GM19239 (cell line): ENCODE measurements at places on chromosomes 2 and 18.

DNA sequence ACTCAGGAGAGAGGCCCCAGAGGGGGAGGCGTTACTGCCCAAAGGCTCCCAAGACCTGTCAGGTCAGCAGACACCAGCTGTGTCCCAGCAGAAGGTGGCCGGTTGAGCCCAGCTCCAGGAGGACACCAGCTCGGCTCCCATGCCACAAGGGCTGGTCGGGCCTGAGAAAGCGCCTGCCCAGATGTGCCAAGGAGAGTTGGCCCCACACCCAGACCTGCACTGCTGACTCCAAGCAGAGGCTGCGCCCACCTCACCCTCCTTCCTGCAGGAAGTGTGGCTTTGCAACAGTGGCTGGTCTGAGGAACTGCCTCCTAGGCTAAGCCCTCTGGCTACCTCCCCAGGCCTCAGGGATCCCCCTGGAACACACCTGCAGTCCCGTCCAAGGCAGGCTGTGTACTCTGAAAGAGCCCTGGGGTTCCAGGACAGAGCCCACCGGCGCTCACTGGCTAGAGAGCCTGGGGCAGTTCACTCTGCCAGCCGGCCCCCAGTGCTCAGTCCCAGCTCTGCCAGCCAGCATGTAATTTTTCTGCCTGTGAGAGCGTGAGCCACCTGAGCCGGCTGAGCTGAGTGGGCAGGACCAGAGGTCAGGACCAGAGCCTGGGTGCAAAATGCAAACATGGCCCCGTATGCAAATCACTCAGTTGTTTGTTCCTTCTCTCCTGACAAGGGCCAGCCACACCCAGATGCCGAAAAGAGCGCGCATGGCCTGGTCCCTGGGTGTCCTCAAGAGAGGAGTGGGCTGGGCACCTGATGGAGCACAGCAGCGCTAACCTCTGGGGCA, 36.9 kb upstream of the PTMA start:
- no peak for DNase-seq

- no peak for DNase-seq
Observed at GRCh38 chr18:25067275-25068025, 284.5 kb downstream of the ZNF521 start.

- DNase-seq = no peak
Observed at GRCh38 chr2:228600265-228600664, 418.8 kb upstream of the SPHKAP start.

- no peak for DNase-seq
Observed at GRCh38 chr2:222440673-222441422, 16.5 kb downstream of the SGPP2 start.

DNA sequence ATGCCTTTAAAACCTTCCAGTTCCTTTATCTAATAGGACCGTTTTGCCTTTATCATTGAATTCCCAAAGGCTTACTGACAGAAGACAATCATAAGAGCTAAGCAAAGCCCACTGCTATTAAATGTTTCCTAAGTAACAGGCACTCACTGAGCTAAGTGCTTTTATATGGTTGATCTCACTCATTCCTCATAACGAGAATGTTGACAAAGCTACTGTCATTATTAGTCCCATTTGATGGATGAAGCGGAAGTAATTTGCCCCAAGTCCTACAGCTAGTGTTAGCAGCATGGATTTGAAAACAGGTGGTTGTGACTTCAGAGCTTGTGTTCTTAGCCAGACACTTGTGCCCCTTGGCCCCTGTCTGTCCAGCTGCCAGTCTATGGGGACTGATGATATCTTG, 134.8 kb upstream of the SERPINE2 start:
- no peak for DNase-seq

DNA sequence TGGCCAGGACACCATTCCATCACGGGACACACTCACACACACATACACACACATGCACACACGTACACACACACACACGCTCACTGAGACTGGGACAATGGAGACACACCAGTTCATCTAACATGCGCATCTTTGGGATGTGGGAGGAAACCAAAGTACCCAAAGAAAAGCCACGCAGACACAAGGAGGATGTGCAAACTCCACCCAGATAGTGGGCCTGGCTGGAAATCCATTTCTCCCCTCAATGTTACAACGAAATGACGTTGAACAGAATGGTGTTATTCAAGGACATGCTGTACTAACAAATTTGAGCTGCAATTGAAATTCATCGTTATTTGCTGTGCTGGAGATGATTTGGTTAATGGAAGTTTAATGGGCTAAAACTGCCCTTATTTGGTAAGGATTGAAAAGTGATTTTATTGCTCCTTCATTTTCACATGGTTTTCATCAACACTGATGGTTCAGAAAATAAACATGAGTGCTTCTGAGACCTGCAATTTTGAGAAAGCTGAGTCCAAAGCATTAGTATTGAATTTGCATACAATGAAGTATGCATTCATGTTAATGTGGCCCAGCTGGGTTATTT, 110.0 kb downstream of the KCNE4 start:
- no peak for DNase-seq

- no peak for DNase-seq
Observed at GRCh38 chr2:66481100-66481549, 46.2 kb downstream of the MEIS1 start.

- peak; percentile 1 for DNase-seq
Observed at GRCh38 chr18:56789004-56789888, 138.1 kb downstream of the WDR7 start.

DNA sequence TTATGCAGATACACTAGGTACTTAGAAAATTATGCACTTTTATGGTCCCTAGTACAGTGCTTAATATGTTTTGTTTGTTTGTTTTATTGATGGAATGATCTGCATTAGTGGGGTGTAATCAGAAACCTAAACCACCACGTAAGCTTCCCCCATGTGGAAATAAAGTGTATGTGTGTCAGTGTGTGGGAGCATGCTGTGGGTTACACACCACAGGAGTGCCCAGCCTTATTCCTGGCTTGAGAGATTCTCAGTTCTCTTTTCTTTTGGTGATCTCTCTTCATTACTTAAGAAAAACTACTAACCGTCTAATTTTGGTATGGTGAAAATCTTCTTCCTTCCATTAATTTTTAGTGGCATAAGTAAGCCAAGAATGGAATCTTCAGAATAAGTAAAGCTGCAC, 398.6 kb downstream of the DCDC2C start:
- no peak for DNase-seq

DNA sequence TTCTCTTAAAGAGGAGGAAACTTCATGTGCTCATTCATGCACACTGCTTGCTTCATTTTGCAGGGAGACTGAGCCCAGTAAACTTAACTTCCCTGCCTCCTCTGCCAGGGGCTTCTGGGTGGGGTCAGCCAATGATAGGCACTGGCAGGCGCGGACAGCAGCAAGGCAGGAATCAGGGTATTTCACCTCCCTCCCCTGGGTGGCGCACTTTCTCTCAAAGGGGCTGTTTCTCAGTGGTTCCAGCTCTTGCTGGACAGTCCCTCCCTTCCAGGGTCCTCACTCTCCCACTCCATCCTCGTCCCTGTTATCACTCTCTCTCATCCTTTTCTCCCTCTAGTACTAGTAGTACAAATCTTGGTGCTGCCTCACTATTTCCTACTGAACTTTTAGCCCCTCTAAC, 320.5 kb upstream of the ZNF521 start:
- no peak for DNase-seq

- no peak for DNase-seq
Observed at GRCh38 chr2:197813093-197813787, 8.8 kb downstream of the PLCL1 start.

DNA sequence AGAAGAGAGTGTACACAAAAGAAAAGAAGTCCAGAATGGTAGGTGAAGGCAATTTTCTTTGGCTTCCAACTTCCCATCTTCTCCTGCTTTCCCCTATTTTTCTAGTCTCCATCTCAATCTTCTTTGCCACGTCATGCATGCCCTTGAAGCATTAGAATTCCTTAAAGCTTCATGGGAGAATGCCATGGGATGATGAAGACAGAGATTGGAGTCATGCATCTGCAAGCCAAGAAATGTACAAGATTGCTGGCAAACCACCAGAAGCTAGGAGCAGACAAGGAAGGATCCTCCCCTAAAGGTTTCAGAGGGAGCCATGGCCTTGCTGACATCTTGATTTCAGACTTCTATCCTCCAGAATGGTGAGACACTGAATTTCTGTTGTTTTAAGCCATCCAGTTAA, 305.9 kb downstream of the HRH4 start:
- DNase-seq = no peak

DNA sequence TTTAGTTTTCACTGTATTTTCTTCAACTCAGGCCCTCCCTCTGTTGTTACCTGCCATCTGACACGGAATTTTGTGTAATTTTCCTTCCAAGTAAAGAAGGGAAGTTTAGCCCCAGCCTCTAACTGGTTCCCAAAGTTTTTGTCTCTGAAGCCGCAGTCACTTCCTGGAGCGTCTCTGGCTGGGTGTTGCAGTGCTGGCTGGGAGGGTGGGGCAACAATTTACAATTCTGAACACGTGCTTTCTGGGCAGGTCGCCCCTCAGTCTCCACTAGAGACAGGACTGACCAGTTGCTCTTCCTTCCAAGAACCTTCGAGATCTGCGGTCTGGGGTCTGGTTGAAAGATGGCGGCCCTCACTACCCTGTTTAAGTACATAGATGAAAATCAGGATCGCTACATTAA, 3.5 kb downstream of the CNDP2 start:
- DNase-seq = peak; percentile 66

DNA sequence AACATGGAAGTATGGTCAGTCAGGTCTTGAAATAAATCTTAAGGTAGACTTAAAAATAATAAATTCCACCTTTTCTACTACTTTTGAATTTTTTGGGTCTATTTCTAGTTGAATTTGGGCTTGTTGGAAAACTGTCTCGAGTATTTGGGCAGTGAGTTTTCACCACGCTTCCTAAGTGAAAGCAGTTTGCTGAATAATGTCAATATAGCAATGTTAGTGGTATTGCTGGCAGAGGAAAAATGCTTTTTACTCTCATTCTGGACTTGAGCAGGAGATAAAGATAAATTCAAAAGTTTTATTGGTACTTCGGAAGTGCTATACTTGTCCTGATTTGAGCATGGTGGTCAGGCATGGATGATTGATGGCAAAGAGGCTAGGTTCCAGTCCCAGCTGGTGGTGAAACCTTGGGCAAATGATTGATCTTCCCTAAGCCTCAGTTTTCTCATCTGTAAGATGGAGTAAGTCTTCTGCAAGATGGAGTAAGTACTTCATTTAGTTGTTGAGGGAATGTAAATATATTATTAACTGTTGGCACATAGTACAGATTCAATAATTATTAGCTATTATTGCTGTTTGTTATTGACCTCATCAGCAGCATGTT, 503.5 kb upstream of the ZEB2 start:
- no peak for DNase-seq

GRCh38 chr2:164515734-164516133, 105.5 kb downstream of the GRB14 start:
- no peak for DNase-seq

GRCh38 chr2:109457366-109457765, 156.4 kb downstream of the SEPTIN10 start:
- DNase-seq = no peak

DNA sequence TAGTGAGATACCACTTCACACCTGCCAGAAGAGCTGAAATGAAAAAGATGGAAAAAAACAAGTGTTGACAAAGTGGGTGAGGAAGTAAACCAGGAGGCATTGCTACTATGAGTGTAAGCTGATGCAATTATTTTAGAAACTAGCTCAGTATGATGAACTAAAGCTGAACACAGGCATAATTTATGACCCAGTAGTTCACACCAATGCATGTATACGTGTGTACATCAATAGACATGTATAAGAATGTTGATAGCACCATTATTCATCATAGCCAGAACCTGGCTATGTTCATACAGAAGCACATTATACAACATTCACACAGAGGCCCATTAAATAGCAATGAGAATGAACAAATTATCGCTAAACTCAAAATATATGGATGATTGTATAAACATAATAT, 83.1 kb upstream of the SPOPL start:
- no peak for DNase-seq

DNA sequence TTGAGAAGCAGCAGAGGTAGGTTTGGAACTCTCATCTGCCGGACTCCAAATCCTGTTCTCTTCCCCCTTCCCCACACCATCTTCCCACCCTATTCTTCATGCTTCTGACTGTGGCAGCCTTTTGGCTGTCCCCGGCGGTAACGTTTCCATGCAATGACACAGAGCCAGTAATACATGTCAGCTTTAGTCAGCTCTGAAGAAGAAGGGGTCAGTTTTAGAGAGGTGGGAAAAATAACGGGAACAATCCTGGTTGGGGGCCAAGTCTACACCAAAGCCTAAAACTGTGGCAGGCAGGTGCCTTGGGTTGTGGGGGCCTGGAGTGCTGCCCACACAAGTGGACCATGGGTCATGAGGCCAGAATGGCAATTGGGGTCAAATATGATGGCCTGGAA, 106.8 kb downstream of the LPIN1 start:
- no peak for DNase-seq

DNA sequence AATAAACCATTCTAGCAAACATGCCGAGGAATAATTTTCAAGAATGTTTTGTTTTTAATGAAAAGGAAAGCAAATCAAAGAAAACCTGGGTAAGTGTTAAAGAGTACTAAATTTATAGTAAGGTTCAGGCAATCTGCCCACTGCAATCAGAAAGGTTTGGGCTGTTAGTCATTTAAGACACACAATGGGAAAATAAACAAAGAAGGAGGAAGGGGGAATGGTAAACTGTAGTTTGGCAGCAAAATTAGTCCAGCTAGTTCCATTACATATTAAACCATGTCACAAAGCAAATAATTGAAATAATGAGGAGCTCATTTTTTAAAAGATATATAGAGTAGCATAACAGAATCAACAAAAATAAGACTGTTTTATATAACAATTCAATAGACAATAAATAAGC, 87.5 kb upstream of the COPS8 start:
- no peak for DNase-seq

GRCh38 chr2:46157072-46157965, 139.9 kb upstream of the EPAS1 start:
- no peak for DNase-seq

GRCh38 chr2:230164139-230164538, 55.6 kb downstream of the SP110 start:
- no peak for DNase-seq

GRCh38 chr2:124354466-124354865, 329.4 kb downstream of the CNTNAP5 start:
- no peak for DNase-seq

DNA sequence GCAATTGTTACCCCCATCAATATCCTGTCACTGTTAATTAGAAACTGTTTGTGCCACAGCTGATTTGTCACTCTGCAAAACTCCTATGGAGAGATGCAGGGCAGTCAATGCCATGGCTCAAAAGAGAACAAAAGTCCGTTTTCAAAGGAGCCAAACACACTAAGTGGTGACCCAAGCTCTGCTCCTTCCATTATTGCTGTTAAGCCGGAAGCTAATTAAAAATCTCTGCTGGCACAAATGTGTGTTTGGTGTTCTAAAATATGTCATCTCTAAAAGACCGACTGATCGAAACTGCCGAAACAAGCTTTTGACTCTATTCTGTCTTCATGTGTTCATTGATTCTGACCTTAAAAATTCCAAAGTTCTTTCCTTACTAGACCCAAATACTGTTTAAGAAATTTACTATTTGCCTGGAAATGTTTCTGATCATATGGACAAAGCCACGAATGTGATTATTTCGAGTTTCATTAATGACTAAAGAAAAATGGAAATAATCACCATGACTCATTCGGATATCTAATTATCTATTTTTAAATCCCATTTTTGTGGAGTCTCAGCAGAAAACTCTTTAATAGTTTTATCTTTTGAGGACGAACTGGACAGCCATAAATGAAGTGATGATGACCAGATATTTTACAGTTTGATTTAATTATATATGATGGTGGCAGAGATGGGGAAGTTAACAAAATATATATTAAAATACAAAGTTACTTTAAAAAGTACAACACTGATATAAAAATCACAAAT, 287.6 kb downstream of the SOCS6 start:
- DNase-seq = no peak
